ENCODE measurements at places on chromosomes 2 and 18. TPM values are rescaled to one million over a fixed set of nuclear protein-coding genes. Genes with fewer than 3 reads are reported as not detected.
A peak's percentile ranks its signal among the peaks of the same experiment; 100 is the strongest.

The GAL3ST2 gene
- total RNA-seq, result not detected

DNA sequence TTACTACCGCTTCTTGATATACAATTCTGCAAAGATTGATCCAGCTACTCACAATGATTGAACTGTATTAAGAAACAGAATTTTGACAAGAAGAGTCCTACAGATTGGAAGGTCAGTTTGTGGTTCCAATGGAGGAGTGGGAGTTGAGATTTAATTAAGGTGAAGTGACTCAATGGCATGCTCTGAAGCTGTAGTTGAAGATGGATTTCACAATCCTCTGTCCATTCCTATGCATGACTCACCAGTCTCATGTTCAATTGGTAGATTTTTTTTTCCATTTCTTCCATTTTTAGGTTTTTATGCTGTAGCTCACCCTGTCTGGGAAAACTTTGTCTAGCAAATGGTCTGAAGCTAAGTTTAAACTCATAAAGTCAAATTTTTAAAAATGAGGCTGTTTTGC lies 83.3 kb downstream of the DPP4 start:
- DNase-seq, result no peak

The KIAA2012 gene
- not detected for total RNA-seq

DNA sequence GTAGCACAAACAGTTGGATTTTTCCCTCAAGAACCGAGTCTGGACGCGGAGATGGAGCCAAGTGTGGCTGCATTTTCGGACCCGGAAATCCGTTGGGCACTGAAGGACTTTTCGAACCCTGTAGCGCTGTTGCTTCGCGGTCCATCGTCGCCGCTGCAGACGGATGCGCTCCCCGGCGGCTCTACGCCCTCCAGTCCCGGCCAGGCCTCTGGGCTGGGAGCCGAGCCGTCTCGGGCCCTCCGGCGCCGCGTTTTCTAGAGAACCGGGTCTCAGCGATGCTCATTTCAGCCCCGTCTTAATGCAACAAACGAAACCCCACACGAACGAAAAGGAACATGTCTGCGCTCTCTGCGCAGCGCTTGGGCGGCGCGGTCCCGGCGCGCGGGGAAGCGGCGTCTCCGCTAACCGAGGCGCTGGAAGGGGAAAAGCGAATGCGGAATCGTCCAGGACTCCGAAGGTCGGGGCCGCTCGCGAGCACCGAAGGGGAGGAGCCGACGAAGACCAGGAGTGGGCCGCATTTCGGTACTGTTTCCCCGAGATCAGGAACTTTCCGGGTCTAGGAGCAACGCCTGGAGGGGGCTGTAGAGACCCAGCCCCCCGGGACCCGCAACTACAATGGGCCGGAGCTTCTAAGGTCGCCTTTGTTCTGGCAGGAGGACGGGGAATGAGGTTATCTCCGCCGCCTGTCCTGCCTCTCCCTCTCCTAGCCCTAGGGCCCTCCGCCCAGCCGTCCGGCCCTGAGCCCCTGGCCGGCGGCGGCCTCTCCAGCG lies 3.2 kb downstream of the EMX1 start:
- DNase-seq, result no peak

The FEV gene
- total RNA-seq, result 0.37 TPM

DNA sequence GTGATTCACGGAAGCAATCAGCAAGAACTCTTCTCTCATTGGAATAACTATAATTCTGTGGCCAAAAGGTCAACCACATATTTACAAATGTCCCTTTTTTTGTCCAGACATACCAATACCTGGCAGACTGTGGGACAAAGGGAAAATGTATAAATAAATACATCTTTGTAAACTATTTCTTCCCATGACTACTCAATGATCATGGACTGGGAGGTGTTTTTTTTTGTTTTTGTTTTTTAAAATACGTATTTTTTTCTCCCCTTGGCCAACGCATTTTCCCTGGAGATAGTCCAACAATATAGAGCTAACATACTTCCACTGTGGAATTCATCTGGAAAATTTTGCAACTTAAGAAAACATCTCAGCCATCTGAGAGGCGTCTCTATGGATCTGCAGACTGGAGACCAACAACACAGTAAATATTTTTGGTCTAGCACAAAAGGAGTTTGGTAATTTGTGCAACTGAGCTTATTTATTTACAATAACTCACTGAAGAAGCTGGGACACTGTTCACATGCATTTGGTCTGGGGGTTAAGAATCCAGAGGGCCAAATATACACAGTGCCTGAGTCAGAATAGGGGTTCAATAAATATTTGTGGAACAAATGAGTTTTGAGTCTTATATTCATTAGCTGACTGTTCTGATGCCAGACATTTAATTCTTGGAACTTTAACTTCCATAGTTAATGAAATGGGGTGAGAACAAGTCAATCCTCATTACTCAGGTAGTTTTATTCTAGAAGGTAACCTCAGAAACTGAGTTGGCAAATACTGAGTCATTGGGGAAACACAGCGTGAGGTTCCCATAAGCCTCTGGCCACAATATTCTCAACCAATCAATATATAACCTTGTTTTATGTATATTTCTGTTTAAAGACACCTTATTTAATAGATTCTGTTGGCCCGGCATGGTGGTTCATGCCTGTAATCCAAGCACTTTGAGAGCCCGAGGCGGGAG lies 36.2 kb downstream of the CCBE1 start:
- DNase-seq, result no peak

DNA sequence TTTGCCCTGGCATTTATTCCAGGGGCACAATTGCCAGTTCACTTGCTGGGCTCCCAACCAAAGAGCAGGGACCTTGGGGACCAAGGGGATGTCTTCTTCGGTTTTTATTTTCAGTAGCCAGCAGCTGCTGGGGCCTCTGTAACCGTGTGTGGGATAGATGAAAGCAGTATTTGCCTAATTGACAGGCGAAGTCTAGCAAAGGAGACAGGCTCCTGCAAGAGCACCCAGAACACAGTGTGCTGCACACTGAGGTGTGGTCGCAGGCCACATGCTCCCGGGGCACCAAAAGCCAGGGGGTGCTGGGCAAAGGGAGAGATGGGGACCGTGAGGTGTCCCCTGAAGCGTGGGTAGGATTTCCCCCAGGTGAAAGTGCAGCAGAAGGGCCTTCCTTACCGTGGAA lies 5.3 kb downstream of the SAG start:
- DNase-seq, result no peak

GRCh38 chr2:207974216-207974605 lies 51.1 kb downstream of the PLEKHM3 start:
- no peak for DNase-seq

The MBP gene
- total RNA-seq, result 33.5 TPM

The AMER3 gene
- total RNA-seq, result 0.44 TPM

GRCh38 chr2:72698300-72698699 lies 127.5 kb downstream of the EXOC6B start:
- DNase-seq, result no peak

- peak; percentile 78 for DNase-seq
Observed at GRCh38 chr2:44955593-44956392, 14.3 kb downstream of the SIX3 start.

DNA sequence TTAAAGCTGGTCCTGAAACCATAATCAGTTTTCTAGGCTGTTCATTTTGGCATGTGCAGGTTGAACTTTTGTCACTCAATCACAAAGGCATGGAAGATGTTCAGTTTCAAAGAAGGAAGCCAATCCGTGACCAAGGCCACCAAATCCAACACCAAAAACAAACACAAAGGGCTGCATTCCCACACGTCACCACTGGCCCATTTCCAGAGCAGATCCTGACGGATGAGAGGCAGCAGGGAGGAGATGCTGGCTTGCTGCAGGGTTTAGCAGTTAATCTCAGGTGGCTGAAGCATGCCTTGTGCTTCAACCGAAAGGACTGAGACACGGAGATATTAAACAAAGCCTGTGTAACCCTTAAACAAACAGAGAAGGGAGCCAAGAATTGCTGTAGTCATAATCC lies 191.9 kb upstream of the CTAGE1 start:
- no peak for DNase-seq

DNA sequence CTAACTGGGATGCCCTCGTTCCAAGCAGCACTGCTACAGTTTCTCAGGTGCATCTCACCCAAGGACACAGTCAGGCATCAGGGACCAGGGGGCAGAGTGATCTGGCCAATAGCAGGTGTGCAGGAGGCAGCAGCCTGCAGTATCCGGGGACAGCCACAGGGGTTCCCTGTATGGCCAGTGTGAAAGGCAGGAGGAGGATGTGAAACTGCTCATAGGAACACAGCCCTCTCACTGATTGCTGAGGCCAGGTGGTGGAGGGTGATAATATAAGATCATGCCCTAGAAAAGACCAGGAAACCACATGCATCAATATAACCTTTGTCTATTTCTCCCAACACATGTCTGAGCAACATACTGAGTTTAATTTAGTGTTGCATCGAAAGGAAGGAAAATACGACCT lies 112.7 kb upstream of the TACR1 start:
- no peak for DNase-seq

The IGFBP5 gene
- 17.6 TPM for total RNA-seq

The NOSTRIN gene
- total RNA-seq, result 18.5 TPM

The OBSL1 gene
- 94.5 TPM for total RNA-seq

The SNORC gene
- total RNA-seq, result 2.1 TPM

DNA sequence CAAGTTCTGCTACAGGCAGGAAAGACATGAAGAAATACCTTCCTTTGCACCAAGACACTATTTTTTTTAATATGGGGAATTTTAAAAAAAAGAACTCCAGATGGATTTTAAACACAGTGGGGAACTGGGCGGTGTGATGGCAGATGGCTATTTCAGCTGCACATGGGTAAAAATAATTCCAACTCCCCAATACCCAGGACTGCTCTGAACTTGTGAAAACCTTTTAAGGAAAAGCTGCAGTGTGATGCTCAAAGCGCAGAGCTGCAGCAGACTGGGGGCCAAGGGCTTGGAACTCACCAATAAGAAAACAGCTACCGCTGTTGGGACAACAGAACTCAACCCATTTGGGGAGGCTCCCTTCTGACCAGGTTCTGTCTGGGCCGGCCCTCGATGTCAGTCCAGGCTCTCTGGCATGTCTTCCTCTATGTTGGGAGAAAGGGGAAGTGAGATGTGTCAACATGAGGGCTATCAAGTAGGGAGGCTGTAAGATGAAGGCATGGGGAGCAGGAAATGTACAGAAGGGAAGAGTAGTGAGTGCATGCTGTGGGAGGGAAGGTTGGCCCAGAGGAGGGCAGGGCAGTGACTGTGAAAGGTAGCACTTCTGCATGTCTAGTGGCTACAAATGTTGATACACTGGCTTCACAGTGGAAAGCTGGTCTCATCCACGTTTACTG lies 64.0 kb upstream of the SLC14A2 start:
- DNase-seq, result no peak

The PROKR1 gene
- total RNA-seq, result not detected

DNA sequence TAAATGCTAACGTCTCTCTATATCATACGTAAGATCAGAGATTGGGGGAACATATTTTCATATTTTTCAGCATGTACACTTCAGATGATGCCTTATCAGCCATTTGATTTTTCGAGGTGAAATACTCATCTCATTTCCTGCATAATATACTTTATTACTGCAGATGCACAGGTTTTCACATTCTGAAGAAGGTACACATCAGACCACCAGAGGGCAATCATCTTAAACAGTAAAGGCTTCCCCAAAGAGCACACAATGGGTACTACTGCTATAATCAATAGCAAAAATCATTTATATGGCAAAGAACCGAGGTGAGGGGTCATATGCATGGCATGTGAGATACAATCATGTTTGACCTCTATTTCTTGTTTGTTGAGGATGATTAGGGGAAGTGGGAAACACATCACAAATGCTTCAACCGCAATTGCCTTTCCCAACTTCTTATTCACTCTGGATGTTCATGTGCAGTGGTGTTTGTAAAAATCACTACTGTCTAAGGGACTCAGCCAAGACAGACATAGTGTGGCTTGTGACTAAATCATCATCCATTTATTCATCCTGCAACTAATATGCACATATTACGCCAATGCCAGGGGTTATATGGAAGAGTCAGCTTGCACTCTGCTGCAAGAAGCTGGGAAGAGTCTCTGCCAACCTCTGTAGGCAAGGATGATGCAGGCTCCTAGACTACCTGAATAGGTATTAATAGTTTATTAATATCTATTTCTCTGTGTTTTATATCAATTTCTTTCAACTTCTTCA lies 118.7 kb downstream of the EPB41L3 start:
- no peak for DNase-seq

DNA sequence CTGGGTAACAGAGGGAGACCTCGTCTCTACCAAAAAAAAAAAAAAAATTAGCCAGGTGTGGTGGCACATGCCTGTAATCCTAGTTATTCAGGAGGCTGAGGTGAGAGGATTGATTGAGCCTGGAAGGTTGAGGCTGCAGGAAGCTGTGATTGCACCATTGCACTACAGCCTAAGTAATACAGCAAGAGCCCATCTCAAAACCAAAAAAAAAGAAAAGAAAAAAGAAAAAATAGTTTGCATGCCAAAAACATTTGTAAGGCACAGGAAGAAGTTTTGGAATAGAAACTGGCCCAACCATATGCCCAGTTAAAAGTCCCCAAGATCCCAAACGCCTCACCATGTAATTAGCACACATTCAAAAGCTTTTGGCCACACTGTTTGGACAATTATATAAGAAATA lies 13.4 kb upstream of the ACOXL start:
- no peak for DNase-seq

GRCh38 chr18:49980896-49981295 lies 167.6 kb upstream of the ACAA2 start:
- DNase-seq, result no peak

DNA sequence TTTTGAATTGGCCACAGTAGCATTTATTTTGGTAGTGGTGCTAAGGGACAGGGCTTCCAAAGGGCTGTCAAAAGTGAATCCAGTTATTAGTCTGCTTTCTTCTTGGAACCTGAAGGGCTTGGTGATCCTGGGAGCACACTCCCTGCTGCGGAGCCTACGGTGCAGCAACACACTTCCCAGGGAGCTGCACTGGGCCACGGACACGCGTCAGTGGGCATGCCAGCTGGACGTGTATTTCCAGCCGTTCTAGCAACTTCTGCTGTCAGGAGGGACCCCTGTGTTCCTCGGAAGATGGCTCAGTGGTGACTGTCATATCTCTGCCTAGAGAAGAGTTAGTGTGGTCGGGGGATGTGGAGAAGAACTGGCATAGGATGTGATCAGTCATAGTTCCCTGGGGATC lies 204.6 kb downstream of the SOCS6 start:
- DNase-seq, result no peak

DNA sequence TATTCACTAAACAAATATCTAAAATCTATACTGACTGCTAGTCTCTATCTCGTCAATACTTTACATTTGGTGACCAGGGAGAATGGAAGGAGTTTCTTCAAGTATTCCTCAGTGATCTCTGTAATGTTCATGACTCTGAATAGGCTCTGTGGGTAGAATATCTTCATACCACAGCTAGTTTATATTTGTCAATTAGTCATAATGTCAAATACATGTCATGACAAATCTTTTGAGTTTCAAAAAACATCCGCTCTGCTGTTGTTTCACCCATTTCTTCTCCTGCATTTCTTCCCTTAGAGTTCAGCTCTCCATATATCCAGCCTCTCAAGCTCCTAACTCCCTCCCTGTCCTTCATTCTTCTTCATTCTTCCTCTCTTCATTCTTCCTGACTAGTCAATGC lies 206.5 kb upstream of the FANCL start:
- DNase-seq, result no peak

Measured in pancreas (tissue), 10 donors.